ENCODE measurements at places on chromosomes 3 and 15.

GRCh38 chr3:154954757-154955156, 125.4 kb upstream of the MME start:
- DNase-seq, result no peak

DNA sequence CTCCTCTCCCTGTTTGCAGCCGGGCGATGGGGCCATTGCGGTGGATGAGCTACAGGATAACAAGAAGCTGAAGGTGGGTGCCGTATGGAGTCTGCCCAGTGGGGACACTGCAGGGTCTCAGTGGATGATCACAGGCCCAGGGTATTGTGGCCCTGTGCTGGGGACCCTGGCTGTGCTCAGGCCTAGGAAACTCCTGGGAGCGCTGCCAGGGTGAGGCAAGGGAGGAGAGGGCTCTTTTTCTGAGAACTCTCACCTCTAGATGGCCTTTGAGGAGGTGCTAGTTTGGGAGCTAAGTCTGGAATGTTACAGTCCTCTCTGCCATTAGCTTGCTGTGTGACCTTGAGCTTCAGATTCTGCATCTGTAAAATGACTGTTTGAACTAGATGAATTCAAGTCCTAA, 16.4 kb downstream of the SLC24A1 start:
- no peak for DNase-seq

DNA sequence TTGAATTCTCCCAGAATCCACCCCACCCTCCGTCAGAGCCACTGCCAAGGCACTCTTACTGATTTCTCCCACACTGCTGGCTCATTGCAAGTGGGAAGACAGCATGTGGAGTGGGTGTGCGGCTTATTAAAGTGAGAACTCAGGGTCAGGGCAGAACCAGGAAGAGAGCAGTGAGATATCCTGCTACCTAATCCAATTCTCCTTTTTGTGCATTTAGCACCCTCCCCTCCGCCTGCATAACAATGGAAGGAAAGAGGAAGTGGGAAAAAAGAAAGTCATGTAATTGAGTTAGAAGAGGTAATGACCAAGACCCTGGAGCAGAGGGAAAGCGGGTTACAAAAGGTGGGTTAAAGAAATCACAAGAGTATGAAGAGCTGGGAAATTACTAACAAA, 27.8 kb upstream of the PIK3CB start:
- no peak for DNase-seq

- no peak for DNase-seq
These were observed 68.6 kb upstream of the EIF1B start for GRCh38 chr3:40240921-40241320.

DNA sequence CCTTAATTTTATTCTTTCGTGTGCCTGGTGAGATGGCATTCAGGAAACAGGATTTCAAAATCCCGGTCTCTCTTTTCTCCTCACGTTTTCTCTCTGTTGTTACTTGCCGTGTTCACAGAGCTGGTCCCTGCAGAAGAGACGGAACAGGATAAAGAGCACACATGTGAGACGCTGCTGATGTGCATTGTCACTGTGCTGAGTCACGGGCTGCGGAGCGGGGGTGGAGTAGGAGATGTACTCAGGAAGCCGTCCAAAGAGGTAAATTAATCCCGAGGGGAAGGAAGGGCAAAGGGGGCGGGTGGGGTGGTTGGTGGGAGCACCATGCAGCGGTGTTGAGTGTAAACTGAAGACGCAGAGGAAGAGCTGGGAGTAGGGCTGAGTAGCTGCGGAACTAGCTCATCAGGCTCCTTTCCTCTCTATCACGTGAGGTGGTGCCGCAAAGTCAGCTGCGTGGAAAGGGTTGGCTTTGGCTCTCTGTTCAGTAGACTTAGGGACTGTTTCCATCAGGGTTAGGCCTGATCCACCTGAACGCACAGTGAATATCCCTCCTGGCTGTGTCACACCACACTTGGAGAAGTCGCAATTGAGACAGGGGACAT, 164.8 kb upstream of the BHLHE40 start:
- DNase-seq, result no peak

DNA sequence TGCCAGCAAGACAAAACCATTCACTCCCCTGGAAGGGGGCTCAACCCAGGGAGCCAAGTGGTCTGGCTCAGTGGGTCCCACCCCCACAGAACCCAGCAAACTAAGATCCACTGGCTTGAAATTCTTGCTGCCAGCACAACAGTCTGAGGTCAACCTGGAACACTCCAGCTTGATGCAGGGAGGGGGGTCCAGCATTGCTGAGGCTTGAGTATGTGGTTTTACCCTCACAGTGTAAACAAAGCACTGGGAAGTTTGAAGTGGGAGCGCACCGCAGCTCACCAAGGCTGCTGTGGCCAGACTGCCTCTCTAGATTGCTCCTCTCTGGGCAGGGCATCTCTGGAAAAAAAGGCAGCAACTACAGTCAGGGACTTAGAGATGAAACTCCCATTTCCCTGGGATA, 81.7 kb downstream of the MSL2 start:
- DNase-seq, result no peak

GRCh38 chr15:58549013-58549784, 117.4 kb downstream of the LIPC start:
- no peak for DNase-seq

Data from activated CD4-positive, CD25-positive, alpha-beta regulatory T cell (primary cell).